HepG2 (cell line): ENCODE measurements at places on chromosomes 11 and 22. TPM values are rescaled to one million over a fixed set of nuclear protein-coding genes. Genes with fewer than 3 reads are reported as not detected.
A peak's percentile ranks its signal among the peaks of the same experiment; 100 is the strongest.

The PHF21B gene
- total RNA-seq: not detected in 2 replicates

The NAALAD2 gene
- 5.5 and 8.0 TPM in 2 replicates for total RNA-seq

The ACRV1 gene
- not detected in 2 replicates for total RNA-seq

The MS4A4A gene
- not detected in 2 replicates for total RNA-seq

The KDM4D gene
- total RNA-seq: 1.3 and 2.0 TPM in 2 replicates

The SYNGR1 gene
- total RNA-seq: 0.27 TPM in 1 of 2 replicates, not detected in the other

The OR2AG1 gene
- total RNA-seq: not detected in 2 replicates

The UPB1 gene
- 0.60 and 1.2 TPM in 2 replicates for total RNA-seq

- DNase-seq: no peak
Observed at GRCh38 chr22:39914584-39914983, 13.7 kb downstream of the GRAP2 start.

GRCh38 chr11:102115557-102115956 is 5.3 kb downstream of the YAP1 start:
- DNase-seq: peak; percentile 96

- DNase-seq: peak; percentile 42
Observed at GRCh38 chr11:27291954-27292636, 70.9 kb downstream of the CCDC34 start.

GRCh38 chr11:2077061-2077802 is 62.0 kb downstream of the IGF2 start:
- DNase-seq: peak; percentile 55

DNA sequence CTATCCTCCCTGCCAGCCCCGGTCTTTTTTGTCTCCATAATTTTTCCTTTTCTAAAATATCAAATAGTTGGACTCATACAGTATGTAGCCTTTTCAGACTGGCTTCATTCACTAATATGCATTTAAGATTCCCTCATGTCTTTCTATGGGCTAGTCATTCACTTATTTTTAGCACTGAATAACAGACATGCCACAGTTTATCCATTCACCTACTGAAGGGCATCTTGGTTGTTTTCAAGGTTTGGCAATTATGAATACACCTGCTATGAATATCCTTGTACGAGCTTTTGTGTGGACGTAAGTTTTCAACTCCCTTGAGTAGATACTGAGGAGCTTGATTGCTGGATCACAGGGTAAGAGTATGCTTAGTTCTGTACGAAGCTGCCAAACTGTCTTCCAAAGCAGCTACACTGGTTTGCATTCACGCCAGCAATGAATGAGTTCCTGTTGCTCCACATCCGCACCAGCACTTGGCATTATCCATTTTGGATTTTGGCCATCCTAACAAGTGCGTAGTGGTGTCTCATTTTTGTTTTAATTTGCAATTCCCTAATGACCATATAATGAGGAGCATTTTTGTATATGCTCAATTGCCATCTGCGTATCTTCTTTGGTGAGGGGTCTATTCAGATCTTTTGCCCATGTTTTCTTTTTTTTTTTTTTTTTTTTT is 21.1 kb downstream of the ALG12 start:
- DNase-seq: no peak

- no peak for DNase-seq
Observed at GRCh38 chr11:76806131-76806530, 23.0 kb downstream of the TSKU start.

DNA sequence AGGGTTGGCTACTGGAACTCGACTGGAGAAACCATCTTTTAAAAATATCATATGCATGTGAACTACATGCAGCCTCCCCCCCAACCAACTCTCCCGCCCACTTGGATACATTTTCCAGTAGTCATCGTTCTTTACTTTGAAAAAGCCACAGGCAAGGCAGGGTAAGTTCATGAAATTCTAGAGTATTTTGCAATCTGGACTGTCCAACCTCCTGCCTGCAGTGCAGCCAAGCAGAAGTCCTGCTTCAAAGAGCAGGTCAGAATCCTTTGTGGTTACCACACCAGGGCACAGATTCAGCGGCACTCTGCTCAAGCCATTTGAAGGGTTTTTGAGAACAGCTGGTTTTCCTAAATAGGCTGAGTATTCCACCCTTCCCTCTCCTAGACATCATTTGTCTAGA is 12.1 kb downstream of the ELF5 start:
- DNase-seq: peak; percentile 92

DNA sequence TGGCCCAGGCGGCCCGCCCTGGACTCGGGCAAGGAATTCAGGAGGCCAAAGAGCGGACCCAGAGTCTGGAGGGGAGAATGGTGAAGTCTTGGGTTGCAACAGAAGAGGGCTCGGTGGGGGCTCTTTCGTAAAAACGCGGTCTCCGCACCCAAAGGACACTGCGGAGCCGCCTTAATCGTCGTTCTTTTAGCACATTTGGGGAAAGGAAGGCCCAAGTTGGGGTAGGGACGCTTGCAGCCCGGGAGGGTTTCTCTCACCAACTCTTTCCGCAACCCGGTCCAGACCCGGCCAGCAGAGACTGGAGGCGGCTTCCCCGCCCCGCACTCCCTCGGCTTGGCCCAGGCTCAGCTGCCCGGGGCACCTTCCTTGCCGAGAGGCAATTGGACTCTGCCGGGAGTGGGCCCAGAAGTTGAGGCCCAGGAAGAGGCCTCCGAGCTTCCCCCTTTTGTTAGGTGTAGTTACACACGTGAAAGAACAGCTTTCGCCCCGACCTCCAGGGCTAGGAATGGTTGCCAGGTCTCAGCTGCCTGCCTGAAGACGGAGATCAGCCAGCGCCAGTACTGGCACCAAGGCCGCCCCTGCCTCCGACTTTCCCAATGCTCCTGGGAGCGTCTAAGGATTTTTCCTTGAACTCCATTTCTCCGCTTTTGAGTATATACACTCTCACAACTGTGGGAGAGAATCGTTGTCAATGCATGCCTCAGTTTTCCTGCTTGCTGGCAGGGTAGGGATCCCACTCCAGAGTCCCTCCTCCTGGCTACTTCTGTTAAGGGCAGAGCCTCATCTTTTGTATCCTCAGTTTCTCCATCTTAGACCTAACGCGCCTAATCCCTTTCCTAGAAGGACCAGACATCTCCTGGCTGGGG is 3.7 kb downstream of the ALX4 start:
- DNase-seq: no peak

DNA sequence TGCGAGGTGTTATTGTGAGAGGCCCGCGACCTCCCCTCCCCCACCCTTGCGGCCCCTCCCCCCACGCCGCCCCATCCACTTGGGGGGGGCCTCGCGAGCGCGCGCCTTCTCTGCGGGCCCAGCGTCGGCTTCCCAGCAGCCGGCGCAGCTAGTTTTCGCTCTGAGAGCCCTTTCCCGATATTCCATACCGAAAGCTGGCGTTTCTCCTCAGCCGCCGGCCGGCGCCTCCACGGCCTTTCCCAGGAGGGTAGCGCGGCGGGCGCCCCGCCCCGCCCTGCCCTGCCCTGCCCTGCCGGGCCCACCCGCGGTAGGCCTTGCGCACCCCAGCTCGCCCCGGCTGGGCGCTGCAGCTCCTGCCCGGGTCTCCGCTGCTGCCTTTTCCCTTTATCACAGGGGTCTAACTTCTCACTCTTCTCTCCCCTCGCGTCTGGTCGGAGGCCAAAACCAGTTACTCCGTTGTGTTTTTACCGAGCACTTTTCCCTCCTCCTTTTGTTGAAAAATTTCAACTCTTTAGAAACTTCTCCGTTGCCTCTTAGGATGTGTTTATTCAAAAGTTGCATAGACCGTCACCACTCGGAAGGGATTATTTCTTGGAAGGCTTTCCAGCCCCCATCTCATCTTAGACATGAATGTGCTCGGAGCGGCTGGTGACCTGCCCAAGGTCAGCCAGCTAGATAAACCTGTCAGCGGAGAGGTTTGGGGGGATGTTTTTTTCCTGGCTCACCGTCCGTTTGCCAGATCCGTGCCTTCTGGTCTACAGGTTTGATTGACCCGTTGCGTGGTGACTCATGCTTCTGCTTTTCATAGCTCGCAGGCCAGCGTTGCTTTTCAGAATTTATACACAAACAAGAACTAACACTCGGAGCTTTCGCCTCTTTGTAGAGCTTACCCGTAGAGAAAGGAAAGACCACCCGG is 648 bp downstream of the PAFAH1B2 start:
- DNase-seq: peak; percentile 64

- no peak for DNase-seq
Observed at GRCh38 chr11:27386181-27386845, 23.3 kb upstream of the CCDC34 start.

GRCh38 chr11:67373648-67374570 is 511 bp upstream of the CLCF1 start:
- DNase-seq: peak; percentile 82

DNA sequence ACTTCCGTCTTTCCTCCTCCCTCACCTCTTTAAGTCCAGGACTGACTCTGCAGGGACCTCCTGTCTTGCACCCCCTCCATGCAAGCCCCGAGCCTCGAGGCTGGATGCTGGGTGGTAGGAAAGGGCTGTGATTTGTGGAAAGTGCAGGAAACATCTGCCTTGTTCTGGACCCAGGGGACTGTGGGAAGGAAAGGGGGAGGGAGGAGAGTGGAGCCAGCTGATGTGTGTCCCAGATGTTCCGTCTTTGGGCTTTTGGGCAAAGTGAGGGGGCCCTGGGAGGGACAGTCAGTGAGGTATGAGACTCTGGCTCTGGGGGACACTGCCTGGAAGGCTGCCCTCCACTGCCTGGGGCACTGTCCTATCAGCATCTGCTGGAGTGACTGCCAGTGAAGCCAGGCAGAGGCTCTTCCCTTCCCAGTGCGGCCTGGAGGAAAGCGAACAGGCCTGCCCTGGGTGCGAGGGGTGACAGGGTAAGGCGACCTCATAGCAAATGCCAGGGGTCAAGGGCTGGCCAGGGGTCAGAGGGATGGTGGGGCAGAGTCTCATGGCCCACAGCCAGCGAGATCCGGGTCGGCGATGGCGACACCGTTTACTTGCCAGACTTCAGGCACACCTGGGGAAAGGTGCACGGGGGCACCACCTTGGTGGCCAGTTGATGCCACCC is 1.7 kb downstream of the MRGPRD start:
- DNase-seq: no peak

DNA sequence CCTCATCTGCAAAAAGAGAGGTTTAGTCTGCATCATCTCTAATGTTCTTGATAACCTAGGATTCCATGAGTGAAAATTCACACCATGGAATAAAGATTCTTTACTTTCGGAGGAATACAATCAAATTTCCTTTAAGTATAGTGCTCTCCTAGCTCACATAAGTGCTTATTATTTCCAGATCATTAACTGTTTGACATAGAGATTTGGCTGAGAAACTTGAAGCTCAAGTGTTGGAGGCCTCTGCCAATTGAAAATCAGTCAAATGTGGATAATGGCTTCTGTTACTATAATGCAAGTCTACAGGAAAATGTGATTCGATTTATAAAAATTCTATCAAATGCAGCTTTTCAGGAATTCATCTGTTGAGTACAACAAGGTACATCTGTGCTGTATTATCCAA is 144.6 kb downstream of the KIF18A start:
- no peak for DNase-seq

- DNase-seq: no peak
Observed at GRCh38 chr22:47384977-47385376, 622.5 kb downstream of the TBC1D22A start.

GRCh38 chr11:47464483-47464882 is 15.5 kb upstream of the RAPSN start:
- DNase-seq: no peak

GRCh38 chr22:49872347-49872746 is 18.7 kb downstream of the ZBED4 start:
- DNase-seq: no peak

- DNase-seq: no peak
Observed at GRCh38 chr11:29780756-29781155, 236.1 kb downstream of the KCNA4 start.

DNA sequence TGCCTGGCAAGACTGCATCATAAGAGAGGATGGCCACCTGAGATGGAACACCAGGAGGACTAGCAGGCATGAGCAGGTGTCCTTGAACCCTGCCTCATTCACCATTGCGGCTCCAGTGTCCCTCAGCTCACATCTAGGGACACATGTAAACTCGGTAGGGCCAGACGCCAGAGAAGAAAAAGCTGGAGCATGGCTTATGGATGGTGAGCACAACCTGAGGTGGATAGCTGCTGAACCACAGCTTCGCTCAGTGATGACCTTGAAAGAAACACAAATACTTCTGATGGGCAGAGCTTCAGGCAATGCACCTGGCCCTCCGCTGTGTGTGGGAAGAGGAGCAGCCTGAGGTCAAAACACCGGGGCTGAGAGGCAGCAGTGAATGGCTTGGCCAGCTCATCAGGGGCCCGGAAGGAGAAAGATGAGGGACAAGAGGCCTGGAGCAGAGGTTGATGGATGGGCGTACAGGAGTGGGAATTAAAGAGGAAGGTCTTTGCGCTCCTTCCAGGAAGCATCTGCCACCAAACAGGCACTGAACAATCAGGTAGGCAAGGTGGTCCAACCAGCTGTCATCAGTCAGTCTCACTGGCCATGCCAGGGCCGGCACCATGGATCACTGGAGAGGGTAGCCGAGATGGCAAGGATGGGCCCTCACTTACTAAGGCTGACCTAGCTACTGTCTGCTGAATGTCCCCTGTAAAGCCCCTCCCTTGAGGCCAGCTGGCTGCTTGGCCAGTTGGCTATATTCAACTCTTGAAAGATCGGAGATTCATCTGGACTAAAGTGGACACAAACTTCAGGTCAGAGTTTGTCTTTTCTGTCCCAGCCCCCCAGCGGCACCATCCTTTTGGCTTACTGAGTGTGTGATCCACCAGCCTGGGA is 89.7 kb downstream of the MYEOV start:
- DNase-seq: no peak

GRCh38 chr11:132111838-132112237 is 741.4 kb downstream of the NTM start:
- no peak for DNase-seq

DNA sequence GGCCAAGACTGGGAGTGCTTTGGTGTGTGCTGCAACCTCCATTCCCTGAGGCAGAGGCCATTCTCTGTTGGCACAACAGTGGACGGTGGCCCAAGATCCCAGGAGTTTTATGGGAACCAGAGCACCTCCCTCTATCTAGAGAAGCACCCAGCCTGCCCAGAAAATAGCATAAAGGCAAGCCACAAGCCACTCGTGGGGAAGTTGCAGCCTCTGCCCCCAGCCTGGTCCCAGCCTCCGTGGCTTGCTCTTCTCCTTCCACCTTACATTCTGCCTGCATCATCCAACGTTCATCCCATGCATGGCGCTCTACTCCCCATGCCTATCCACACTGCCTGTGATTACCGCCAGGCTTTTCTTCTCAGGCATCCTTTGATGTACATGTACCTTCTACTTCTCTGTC is 15.8 kb downstream of the IL17RA start:
- DNase-seq: no peak

DNA sequence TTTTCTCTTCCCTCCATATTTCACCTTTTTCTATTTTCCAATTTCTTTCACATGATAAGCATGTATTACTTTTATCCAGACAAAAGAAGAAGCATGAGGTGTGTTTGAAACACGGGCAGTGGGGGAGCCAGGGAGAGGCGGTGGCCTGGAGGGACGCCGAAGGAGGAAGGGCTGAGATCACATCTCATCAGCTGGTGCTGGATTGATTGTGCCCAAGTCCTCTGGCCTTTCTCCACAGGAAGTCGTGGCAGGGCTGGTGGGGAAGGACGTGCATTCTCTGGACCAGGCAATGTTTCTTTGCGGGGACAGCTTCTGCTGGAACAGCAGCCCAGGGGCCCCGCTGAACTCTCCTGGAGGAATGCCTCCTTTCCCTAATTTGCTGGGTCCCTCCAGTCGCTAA is 82.9 kb downstream of the MIAT start:
- DNase-seq: no peak
